Hindlimb muscle (tissue), 1 donor: ENCODE measurements at places on chromosomes 5 and 9.

DNA sequence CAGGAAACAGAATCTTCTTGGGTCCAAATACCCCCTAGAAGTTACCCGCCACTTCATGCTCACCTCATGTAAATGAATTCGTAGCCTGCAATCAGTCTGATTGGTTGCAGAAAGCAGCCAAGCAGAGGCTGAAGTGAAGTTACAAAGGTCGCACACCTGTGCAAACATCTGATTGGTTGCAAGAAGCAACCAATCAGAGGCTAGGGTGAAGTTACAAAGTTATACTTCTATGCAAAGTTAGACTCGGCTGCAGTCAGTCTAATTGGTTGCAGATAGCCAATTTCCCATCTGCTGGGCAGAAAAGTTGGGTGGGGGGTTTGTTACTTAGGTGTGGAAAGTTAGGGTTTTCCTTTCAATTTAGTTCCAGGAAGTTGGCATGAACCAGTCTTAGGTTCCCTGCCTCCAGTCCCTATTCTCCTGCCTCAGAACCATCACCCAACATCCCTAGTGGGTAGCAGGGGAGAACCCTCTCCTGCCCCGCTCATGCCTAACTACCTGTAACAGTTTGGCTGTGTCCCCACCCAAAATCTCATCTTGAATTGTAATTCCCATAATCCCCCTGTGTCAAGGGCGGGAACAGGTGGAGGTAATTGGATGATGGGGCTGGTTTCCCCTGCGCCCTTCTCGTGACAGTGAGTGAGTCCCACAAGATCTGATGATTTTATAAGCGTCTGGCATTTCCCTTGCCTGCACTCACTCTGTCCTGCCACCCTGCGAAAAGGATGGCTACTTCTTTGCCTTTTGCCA, 1.2 kb upstream of the RUSC2 start:
- no peak for DNase-seq

GRCh38 chr5:19044931-19045695, 942.9 kb downstream of the CDH18 start:
- no peak for DNase-seq

DNA sequence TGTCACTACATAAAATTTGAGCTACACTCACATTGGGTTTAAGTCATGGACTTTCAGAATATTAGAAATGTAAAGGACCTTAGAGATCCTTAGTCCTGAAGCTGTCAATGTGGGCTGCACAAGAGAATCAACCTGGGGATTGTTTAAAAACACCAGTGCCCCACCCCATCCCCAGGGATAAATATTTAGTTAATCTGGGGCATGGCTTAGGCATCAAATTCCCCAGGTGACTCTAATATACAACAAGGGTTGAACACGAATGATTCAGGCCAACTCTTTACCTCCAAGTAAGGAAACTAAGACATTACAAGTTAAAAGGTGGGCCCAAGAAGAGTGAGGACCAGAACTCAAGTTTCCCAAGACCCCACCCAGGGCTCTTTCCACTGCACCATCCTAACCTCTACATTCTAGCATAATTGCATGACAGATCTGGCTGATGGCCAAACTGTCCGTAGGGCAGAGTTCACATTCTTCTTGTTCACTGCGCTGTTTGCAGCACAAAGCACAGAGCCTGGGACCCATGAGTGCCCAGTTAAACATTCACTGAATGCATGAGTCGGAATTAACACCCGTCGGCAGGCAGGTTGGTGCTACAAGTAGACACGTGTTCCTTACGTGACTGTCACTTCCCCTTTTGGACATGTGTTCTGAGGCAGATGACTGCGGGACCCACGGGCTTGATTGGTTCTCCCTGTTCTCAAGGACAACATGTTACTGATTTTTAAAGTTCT, 25.2 kb downstream of the CYFIP2 start:
- DNase-seq: no peak

GRCh38 chr9:79026316-79026715, 545.4 kb upstream of the TLE4 start:
- DNase-seq: no peak

GRCh38 chr5:123387313-123387712, 35.9 kb downstream of the CEP120 start:
- DNase-seq: no peak

- DNase-seq: no peak
These were observed 56.8 kb downstream of the ANGPTL2 start for GRCh38 chr9:127065592-127065991.

GRCh38 chr5:132714456-132715307, 22.7 kb downstream of the KIF3A start:
- no peak for DNase-seq

GRCh38 chr9:77647267-77648233, 572 bp downstream of the GNA14 start:
- DNase-seq: peak; percentile 24

GRCh38 chr5:158874343-158874742, 225.4 kb downstream of the EBF1 start:
- DNase-seq: no peak
